ENCODE measurements at places on chromosomes 16 and 17.

GRCh38 chr17:8016632-8017424 lies 14.4 kb downstream of the GUCY2D start:
- DNase-seq = no peak

- no peak for DNase-seq
These were observed 6.2 kb downstream of the SLC12A3 start for GRCh38 chr16:56871172-56871593.

- no peak for DNase-seq
These were observed 156.6 kb downstream of the PHKB start for GRCh38 chr16:47617732-47618131.

DNA sequence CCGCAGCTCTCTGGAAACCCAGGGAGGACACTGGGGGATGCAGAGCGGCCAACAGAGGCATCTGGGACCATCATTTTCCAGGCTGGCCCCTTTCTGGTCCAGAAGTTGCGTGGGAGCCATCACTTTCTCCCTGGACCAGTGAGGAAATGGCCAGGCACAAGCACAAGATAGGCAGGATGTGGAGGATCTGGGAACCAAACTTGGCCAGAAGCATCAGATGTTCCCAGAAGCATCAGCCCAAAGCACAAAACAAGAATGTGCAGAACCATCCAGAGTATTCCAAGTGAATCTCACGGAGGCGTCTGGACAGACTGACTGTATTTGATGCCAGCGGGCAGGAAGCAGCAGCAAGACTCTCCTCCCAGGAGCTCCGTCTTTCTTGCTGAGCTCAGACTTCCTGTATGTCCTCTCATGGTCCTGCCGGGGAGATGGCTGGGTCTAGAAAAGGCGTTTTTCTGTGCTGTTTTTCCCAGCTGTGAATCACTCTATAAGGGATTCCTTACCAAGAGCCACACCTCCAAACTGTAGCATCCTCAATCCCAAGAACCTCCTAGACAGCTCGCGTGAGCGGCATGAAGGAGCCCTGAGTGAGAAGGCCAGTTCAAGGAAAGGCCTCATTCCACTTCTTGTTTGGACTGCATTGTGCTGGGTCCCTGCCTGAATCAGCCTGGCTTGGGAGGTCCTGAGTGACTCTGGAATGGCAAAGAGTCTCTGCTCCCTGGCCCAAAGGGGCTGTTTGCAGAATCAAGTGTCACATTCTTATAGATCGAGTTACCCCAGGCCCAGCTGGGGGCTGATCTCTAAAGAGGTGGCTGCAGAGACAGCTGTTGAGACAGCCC lies 49.5 kb upstream of the MTSS2 start:
- DNase-seq = no peak

- no peak for DNase-seq
These were observed 221.0 kb downstream of the CCDC182 start for GRCh38 chr17:57523926-57524632.

- no peak for DNase-seq
These were observed 23.7 kb downstream of the COX11 start for GRCh38 chr17:54944796-54945195.

- no peak for DNase-seq
These were observed 484.9 kb upstream of the WSB1 start for GRCh38 chr17:26809033-26809432.

DNA sequence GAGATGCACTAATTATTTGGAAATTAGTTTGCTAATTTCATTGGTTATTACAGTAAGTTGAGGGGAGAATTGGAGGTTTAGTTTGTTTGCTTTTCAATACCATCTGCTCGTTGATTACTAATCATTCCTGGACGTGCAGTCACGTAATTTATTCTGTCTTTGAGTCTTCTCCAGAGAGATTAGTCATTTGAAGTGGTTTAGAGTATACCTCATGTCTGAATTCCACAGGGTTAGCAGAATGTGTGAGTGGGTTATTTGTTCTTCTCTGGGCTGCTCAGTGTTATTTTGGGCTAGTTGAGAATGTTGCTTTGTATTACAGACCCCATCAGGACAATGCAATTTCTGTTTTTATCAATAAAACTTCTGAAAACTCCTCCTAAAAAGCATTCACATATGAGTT lies 265.0 kb downstream of the RBFOX1 start:
- no peak for DNase-seq

- DNase-seq = no peak
These were observed 6.0 kb upstream of the RBFOX3 start for GRCh38 chr17:79616801-79617200.

DNA sequence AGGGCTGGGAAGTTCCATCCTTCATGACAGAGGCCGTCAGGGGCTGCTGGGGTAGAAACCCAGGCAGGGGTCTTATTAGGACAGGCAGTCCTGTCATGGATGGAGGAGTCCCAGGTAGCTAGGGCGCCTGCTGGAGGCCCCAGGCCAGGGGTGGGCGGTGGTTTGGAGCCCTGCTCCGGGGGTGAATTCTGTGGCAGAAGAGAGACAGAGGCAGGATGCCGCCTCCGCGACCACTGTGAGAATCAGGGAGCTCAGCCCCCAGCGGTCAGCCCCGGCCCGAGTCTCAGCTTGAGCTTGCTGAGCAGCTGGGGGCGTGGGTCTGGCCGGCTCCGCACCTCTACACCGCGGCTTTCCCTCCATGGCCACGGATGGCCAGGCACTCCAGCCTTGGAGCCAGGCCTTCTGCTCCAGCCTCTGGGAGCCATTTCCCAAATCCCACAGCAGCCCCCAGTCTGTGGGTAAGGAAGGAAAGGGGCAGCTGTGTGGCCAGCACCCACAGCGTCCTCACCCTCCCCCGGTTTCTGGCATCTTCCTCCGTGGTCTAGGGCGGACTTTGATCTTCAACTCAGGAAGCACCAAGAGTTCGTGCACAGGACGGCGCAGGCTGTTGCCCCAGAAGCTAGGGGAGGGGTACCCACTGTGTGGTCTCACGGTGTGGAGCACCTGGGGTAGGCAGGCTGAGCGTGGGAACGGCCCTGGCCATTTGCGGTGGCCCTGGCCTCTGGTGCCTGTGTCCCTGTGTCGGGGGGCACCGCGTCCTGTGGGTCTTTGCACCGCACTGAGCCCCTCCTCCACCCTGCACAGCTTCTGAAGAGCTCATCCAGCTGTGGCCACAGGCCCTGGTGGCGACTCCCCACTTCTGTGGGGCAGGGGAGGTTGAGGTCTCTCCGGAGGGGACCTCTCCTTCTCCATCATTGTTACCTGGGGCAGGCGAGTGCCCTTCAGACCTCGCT lies 14.1 kb downstream of the CD7 start:
- DNase-seq = no peak

DNA sequence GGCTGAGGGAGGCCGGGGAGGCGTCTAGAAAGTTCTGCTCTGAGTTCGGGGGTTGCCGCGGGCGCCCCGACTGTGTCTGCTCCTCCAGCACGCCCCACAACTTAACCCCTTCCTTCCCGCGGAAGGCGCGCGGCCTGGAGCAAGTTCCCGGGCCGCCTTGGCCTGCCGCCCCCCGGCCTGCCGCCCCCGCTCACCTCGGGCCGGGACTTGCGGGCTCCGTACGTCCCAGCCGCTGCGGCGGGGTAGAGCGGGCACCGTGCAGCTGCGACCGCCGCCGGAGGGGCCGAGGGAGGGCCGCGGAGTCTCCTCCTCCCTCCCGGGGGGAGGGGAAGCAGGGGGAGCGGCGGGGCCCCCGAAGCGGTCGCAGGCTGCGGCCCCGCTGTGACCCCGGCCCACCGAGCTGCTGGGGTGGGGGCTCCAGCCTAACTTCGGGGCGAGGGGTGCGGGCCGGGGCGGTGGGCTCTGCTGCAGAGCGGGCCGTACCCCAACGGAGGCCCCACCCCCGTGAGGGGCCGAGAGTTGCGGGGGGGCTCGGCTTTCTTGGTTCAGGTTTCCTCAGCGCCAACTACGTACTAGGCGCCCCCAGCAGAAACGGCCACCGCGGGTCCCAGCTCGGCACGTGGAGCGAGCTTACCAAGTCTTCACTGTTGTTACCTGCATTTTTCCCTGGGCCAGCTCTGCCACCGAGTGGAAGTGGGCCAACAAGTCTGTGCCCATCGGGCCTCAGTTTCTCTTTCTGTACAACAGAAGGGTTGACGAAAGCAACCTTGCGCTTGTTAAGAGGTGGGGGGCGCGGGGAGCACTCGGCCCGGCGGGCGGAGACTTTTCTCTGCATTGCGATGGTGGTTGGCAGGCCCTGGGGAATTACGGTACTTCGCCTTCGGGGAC lies at the start of gene CCDC102A:
Gene CCDC102A, minus strand, starts transcription at position 266 of the 888 bp plus-strand sequence. CDS start 7,394 bp downstream, outside the sequence.
- DNase-seq = no peak

- no peak for DNase-seq
These were observed 4.0 kb downstream of the SRRM2 start for GRCh38 chr16:2756288-2757015.

GRCh38 chr17:21029036-21029435 lies 13.8 kb downstream of the USP22 start:
- no peak for DNase-seq

GRCh38 chr16:82470620-82471152 lies 156.1 kb upstream of the CDH13 start:
- DNase-seq = no peak

DNA sequence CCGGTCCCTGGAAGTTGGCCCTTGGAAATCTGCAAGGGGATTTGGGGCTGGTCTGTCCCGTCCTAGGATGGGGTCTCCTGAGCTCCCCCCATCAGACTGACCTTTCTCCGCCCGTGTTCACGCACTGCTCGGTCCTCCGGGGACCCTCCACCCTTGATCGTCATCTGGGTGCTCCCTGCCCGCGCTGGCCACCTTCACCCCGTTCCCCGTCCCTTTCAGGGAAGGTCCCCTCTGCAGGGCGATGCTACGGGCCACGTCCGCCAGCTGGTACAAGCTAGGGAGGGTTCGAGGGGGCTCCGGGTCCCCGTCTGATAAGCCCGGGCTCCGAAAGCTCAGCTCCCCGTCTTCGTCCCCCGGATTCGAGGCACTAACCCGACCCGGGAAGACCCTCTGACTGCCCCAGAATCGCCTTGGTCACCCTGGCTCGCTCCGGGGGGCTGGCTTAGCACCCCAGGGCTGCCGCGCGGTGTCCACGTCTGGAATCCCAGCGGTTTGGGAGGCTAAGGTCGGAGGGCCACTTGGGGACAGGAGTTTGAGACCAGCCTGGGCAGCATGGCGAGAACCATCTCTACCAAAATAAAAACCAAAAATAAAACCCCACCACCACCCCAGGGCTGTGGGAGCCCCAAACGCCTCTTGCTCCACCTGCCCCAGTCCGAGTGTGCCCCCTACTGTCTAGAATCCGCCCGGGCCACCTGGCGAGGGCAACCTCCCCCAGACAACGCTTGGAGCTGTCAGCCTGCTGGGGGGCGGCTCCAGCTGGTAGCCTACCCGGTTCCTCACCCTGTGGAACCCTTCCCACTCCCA lies 1.1 kb upstream of the SLC43A2 start:
- DNase-seq = no peak

GRCh38 chr17:40464392-40464855 lies 21.2 kb downstream of the IGFBP4 start:
- no peak for DNase-seq

DNA sequence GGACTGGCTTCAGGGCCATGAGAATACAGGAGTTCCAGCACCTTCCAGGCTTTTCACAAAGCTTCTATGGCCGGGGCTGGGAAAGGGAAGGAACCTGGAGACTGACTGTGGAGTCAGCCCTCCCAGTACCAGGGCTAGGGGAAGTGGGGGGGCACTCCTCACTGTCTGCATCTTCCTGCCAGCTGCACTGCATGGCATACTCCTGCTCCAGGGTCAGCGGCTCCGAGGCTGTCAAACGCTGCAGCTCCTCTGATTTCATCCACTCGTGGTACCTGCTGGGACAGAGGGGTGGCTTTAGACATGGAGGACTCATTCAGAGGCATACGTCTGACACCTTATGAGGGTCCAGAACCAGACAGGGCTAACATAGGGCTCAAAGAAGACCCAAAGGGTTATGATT lies 2.7 kb downstream of the NAT9 start:
- no peak for DNase-seq

GRCh38 chr17:33288954-33289353 lies 4.1 kb downstream of the ASIC2 start:
- DNase-seq = no peak

DNA sequence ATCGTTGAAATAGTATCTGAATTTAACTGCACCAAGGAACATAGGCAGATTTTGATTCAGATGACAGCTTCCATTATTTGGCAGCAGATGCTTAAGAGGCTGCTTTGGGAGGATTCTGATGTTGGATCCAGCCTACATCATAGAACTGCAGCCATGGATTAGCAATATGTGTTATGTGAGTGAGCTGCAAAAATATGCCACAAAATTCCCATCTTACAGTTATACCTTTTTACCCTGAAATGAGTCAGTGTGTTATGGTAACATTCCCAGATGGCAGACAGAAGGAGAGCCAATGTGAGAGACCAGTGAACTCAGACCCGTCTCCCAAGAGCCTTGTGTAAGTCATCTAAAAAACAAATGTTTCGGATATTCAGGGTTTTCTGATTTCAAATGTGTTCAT lies 206.1 kb downstream of the CDH13 start:
- no peak for DNase-seq

DNA sequence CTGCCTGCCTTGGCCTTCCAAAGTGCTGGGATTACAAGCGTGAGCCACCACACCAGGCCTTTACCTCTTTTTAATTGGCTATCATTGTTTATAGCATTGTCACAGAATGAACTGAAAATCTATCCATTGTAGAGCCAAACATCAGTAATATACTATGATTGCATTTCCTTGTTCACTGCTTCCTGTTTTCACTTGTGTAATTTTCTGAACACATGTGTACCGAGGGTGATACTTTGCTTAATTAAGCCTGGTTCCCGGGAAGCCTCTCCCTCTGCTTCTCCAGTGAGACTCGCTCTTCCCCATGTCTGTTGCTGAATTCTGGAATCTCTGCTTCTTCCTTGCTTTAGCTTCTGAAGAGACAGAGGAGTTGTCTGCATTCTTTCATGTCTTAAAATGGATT lies 33.1 kb downstream of the POLR3E start:
- no peak for DNase-seq

- no peak for DNase-seq
These were observed 897.7 kb upstream of the CDH8 start for GRCh38 chr16:62933929-62934328.

GRCh38 chr17:27380551-27380950 lies 75.7 kb upstream of the KSR1 start:
- DNase-seq = no peak

DNA sequence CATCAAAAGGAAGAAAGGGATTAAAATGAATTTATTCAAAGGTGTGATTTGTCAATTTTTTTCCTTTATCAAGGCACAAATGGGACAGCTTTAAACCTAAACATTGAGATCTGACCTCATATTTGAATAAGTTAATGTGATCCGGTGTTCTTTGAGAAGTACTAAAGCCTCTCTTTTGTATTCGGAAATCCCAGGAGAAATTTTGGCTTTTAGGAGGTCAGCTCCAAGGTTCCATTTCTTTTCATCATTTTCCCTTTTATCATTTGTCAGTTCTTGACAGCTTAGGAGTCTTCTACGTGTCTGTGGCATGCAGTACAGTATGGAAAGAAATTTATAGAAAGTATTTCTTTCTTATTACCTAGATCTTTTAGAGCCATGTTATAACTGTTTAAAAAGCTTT lies 873.4 kb upstream of the CDH8 start:
- DNase-seq = no peak

GRCh38 chr16:23194497-23195221 lies 12.1 kb downstream of the SCNN1G start:
- no peak for DNase-seq

- DNase-seq = no peak
These were observed 37.3 kb downstream of the SMG6 start for GRCh38 chr17:2266045-2266864.
